ENCODE measurements at places on chromosomes 3 and 15. TPM values are rescaled to one million over a fixed set of nuclear protein-coding genes. Genes with fewer than 3 reads are reported as not detected.
A peak's percentile ranks its signal among the peaks of the same experiment; 100 is the strongest.

Gene TGM5
- not detected for total RNA-seq

GRCh38 chr3:8579096-8579495 lies 65.5 kb downstream of the SSUH2 start:
- H3K4me1 ChIP-seq: peaks cover 5% of the 10 kb centered on the region
- no peaks in the 10 kb centered on the region for H3K27me3 ChIP-seq
- no peak overlapping the region for H3K4me3 ChIP-seq
- no peak for DNase-seq

Gene RYR3
- total RNA-seq: 0.24 TPM

GRCh38 chr3:4826237-4827100 lies 152.8 kb upstream of the BHLHE40 start:
- peaks cover 5% of the 10 kb centered on the region for H3K36me3 ChIP-seq
- H3K27me3 ChIP-seq: no peaks in the 10 kb centered on the region
- H3K27ac ChIP-seq: peak overlapping the region; percentile 84
- peaks cover 32% of the 10 kb centered on the region for H3K4me1 ChIP-seq
- DNase-seq: peak; percentile 83
- H3K4me3 ChIP-seq: no peak overlapping the region

GRCh38 chr3:181715571-181716340 lies 4.0 kb downstream of the SOX2 start:
- no peak overlapping the region for H3K4me3 ChIP-seq
- no peaks in the 10 kb centered on the region for H3K36me3 ChIP-seq
- peaks cover 100% of the 10 kb centered on the region for H3K27me3 ChIP-seq
- peaks cover 23% of the 10 kb centered on the region for H3K4me1 ChIP-seq
- DNase-seq: no peak
- H3K27ac ChIP-seq: no peak overlapping the region

DNA sequence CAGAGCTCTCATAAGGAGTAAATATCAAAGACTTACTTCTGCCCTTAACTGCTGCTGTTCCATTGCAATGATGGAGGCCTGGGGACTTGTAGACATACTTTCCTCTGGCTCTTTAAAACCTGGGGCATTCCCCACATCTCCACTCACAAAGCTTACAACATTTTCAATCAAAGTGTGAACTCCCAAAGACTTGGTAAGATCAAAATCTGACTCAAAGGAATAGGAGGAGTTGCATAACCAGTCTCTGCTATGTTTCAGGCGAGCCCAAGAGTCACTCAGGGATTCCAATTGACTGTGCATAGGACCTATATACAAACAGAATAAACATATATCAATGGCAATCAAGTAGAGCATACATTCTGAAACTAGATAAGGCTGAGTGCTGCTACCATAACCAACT lies 101.5 kb downstream of the FBXL22 start:
- no peak overlapping the region for H3K4me3 ChIP-seq
- H3K4me1 ChIP-seq: peaks cover 3% of the 10 kb centered on the region
- H3K36me3 ChIP-seq: no peaks in the 10 kb centered on the region
- H3K27me3 ChIP-seq: no peaks in the 10 kb centered on the region
- peak overlapping the region; percentile 20 for H3K27ac ChIP-seq
- DNase-seq: no peak

GRCh38 chr3:123688241-123688747 lies 103.4 kb upstream of the HACD2 start:
- H3K27ac ChIP-seq: peak overlapping the region; percentile 65
- peaks cover 41% of the 10 kb centered on the region for H3K4me1 ChIP-seq
- no peaks in the 10 kb centered on the region for H3K36me3 ChIP-seq
- no peak overlapping the region for H3K4me3 ChIP-seq

DNA sequence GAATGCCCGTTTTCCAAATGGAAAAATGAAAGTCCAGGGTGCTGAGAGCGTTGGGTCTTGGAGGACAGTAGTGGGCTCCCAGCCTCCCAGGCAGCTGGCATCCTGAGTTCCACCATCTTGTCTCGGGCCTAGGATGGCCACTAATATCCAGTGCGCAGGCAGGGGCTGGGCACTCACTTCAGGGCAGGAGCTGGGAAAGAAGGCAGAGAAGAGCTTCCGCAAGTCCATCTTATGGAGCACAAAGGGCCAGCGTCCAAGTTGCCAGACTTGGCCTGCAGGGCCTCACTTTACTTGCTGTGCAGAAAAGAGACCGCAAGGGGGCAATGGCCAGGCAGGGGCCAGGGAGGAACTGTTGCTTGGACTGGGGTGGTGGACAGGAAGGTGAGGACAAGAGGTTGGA lies 46.1 kb downstream of the IQSEC1 start:
- no peaks in the 10 kb centered on the region for H3K27me3 ChIP-seq
- H3K36me3 ChIP-seq: no peaks in the 10 kb centered on the region
- DNase-seq: peak; percentile 33
- peaks cover 10% of the 10 kb centered on the region for H3K4me1 ChIP-seq

Gene SPTBN5
- 4.8 TPM for total RNA-seq

Gene USP19
- total RNA-seq: 54.7 TPM

DNA sequence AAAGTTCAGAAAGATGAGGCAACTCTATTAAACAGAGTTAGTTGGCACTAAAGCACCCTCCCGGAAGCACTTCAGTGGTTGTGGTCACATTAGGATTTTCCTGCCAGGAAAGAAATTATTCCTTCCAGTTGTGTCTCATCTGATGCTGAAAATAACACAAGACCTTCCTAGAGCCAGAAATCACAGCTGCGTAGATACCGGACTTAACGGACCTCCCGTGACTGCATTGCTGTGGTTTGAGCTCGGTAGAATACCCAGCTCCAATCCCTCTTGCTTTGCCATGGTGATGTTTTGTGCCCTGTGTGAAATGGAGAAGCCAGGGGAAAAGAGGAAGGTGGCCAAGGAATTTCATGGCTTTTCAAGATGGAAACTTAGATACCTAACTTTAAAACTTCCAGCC lies 215.0 kb upstream of the IGF1R start:
- no peak overlapping the region for H3K4me3 ChIP-seq
- no peaks in the 10 kb centered on the region for H3K4me1 ChIP-seq
- H3K27ac ChIP-seq: no peak overlapping the region
- H3K36me3 ChIP-seq: no peaks in the 10 kb centered on the region
- peaks cover 31% of the 10 kb centered on the region for H3K27me3 ChIP-seq

DNA sequence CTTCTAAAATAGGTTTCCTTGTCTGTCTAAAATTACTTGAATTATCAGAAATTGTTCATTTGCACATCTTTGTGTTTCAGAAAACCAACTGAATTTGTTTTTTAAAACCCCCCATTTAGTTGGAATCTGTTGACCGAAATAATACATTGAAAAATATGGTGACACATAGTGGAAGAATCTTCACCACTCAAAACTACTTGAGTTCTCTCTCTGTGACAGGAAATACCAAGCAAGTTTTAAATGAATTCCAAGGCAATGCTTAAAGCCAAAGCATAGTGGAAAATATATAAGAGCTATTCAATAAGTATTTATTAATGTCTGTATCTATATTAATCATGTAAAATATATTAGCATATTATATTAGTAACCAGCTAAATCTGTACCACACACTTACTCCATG lies 224.9 kb upstream of the COL8A1 start:
- no peak overlapping the region for H3K4me3 ChIP-seq
- H3K4me1 ChIP-seq: no peaks in the 10 kb centered on the region
- no peak for DNase-seq
- no peak overlapping the region for H3K27ac ChIP-seq

GRCh38 chr3:127630811-127631714 lies 2.1 kb downstream of the PODXL2 start:
- H3K27ac ChIP-seq: no peak overlapping the region
- H3K36me3 ChIP-seq: no peaks in the 10 kb centered on the region
- peaks cover 8% of the 10 kb centered on the region for H3K4me1 ChIP-seq

GRCh38 chr3:14542656-14543055 lies 2.5 kb upstream of the GRIP2 start:
- no peak overlapping the region for H3K4me3 ChIP-seq
- H3K27me3 ChIP-seq: no peaks in the 10 kb centered on the region
- H3K27ac ChIP-seq: no peak overlapping the region
- DNase-seq: no peak

GRCh38 chr3:168260859-168261258 lies 165.1 kb upstream of the GOLIM4 start:
- no peaks in the 10 kb centered on the region for H3K4me1 ChIP-seq
- no peaks in the 10 kb centered on the region for H3K27me3 ChIP-seq
- H3K36me3 ChIP-seq: no peaks in the 10 kb centered on the region
- H3K4me3 ChIP-seq: no peak overlapping the region
- no peak for DNase-seq

DNA sequence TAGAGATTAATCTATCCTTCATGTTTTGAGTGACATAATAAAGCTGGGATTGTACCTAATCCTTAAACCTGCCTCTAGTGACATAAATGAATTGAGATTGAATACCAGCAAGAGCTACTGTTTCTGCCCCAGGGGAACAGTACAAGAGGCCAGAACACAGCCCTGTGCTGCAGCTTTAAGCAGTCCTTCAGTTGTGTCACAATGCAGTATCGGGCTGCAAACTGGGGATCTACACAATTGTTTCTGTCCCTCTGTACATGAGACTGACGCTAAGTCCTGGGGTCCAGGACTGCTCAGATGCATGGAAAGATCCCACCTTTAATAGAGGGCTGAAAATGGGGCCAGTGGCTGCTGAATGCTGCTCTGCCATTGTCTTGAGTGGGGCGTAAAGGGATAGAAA lies 87.5 kb downstream of the MINAR1 start:
- no peak overlapping the region for H3K27ac ChIP-seq
- no peaks in the 10 kb centered on the region for H3K36me3 ChIP-seq
- H3K4me1 ChIP-seq: no peaks in the 10 kb centered on the region
- no peak for DNase-seq

GRCh38 chr3:17065315-17065714 lies 180.6 kb downstream of the PLCL2 start:
- no peaks in the 10 kb centered on the region for H3K4me1 ChIP-seq
- DNase-seq: no peak
- no peak overlapping the region for H3K4me3 ChIP-seq
- H3K27me3 ChIP-seq: no peaks in the 10 kb centered on the region
- no peak overlapping the region for H3K27ac ChIP-seq
- no peaks in the 10 kb centered on the region for H3K36me3 ChIP-seq

Gene SH3BP5
- total RNA-seq: 53.3 TPM

Gene LOXL1
- total RNA-seq: 37.0 TPM

- H3K4me3 ChIP-seq: no peak overlapping the region
- no peaks in the 10 kb centered on the region for H3K4me1 ChIP-seq
- DNase-seq: no peak
- no peaks in the 10 kb centered on the region for H3K36me3 ChIP-seq
- H3K27ac ChIP-seq: no peak overlapping the region
- no peaks in the 10 kb centered on the region for H3K27me3 ChIP-seq
These were observed 175.4 kb downstream of the SQOR start for GRCh38 chr15:45810201-45810600.

- no peaks in the 10 kb centered on the region for H3K36me3 ChIP-seq
- no peaks in the 10 kb centered on the region for H3K27me3 ChIP-seq
- H3K27ac ChIP-seq: no peak overlapping the region
- H3K4me3 ChIP-seq: no peak overlapping the region
- H3K4me1 ChIP-seq: no peaks in the 10 kb centered on the region
- no peak for DNase-seq
These were observed 1038.2 kb downstream of the MCTP2 start for GRCh38 chr15:95269242-95270183.

Gene HDC
- total RNA-seq: 4.6 TPM

Gene VPS33B
- 16.6 TPM for total RNA-seq

DNA sequence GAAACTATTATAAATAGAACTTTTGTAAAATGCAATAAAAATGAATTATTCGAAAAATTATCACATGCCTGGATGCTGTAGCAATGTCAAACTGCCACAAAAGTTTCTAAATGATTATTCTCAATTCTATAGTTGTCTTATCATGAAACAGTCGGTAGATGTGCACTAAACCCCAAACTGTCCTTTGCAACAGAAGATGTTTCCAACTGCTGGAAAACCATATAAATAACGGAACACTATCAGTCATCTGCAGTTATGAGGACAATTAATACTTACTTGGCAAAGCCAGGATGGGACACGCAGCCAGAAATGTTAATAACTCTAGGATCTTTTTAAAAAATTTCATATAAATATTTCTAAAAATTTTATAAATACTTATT lies 17.5 kb downstream of the EMC4 start:
- H3K36me3 ChIP-seq: no peaks in the 10 kb centered on the region
- no peak for DNase-seq
- no peaks in the 10 kb centered on the region for H3K4me1 ChIP-seq

DNA sequence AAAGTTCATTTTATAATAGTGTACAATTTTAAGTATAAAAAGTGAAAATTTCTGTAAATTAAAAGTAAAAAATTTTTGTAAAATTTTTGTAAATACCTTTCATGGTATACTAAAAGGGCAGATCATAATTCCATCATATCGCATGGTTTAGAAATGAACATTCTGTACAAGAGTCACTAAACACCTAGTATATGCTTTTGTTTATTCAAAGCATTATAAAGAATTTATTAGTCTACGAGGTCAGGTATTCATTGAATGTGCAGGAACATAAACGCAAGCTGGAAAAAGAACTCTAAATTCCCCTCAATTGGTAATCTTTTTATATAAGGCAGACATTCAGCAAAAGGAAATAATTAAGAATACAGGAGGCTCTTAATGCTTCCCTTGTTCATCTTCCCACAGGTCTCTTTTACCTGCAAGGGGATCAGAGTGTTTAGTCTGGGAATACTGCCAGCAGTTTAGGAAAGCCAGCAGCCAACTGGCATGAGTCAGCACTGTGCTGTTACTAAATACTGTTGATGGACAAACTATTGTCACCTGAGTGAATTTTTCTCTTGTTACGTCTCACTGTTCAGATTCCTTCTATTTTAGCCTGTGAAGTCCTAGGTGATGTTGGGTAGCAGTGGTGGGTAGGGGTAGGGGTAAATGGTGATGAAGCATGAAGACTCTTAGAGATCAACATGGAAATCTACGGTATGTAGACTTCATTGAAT lies 70.1 kb downstream of the UQCC5 start:
- H3K36me3 ChIP-seq: no peaks in the 10 kb centered on the region
- H3K4me3 ChIP-seq: no peak overlapping the region
- H3K27me3 ChIP-seq: no peaks in the 10 kb centered on the region
- no peak overlapping the region for H3K27ac ChIP-seq
- H3K4me1 ChIP-seq: no peaks in the 10 kb centered on the region

GRCh38 chr3:71509066-71509465 lies 74.5 kb downstream of the FOXP1 start:
- no peak overlapping the region for H3K27ac ChIP-seq
- no peaks in the 10 kb centered on the region for H3K27me3 ChIP-seq
- H3K4me3 ChIP-seq: no peak overlapping the region
- no peak for DNase-seq
- no peaks in the 10 kb centered on the region for H3K4me1 ChIP-seq
